Type B pancreatic cell (in vitro differentiated cells): ENCODE measurements at places on chromosomes 5 and 9. TPM values are rescaled to one million over a fixed set of nuclear protein-coding genes. Genes with fewer than 3 reads are reported as not detected.

DNA sequence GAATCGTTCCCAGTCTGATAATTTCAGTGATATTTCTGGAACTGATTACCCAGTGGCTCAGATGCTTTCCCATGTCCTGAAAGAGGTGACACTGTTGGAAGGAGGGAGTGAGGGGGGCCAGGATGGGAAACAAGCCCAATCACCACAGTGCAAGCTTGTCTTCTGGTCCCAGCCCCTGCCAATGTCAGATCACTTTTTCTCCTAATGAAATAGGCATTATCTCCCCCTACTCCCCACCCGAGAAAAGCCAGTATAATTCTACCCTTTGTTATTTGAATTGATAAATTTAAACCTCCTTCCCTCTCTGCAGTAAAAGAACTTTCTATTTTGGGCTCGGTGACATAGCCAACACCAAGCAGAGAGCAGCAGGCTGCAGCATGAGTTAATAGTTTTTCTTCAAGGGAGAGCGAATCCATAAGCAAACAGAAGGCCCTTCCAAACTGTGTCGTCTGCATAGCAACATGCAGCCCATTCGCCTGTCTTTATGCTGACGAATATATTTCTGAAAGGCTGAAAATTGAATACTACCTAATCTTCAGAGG lies 14.6 kb upstream of the PPP2CA start:
- H3K4me3 ChIP-seq, result peak overlapping the region; percentile 39
- no peaks in the 10 kb centered on the region for H3K36me3 ChIP-seq
- H3K27ac ChIP-seq, result peak overlapping the region; percentile 7
- peaks cover 4% of the 10 kb centered on the region for H3K27me3 ChIP-seq

DNA sequence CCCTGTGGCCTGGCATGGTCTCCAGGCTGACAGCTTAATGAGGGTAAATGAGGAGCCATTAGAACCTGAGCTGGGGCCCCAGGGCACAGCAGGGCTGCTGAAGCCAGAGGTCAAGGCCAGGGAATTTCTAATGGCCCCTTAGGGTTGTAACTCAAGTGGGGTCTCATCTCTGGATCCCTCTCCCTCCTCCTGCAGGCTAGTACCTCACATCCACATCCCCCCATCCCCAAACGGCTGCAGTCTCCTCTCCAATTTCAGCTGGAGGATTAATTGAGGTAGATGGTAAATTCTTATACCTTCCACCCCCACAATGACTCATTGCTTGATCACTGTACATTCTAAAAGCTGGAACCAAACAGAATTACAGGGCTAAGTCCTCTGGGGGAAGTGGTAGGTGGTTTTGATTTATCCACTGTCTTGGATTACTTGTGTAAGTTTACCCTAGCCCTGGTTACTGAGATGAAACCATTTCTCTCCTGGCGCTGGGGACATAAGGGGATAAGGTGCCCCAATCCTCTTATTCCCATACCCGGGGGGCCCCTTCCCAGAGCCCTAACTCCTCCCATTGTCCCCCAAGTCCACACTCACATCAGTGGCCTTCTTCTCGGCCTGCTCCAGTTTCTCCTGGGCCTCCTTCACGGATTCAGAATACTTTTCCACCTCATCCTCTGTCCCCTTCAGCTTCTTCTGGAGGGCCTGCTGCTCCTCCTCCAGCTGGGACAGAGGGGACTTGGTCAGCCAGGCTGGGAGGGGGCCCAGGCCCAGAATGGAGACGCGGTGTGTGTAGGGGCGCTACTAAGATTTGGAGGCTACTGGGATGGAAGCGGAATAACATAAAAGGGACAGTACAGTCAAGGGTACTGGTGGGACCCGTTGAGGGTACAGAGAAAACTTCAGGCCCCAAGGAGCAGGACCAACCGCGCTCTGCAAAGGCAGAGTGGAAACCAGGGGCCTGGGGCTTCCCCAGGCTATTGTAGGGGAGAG lies 875 bp downstream of the TPM2 start:
- peak overlapping the region; percentile 74 for H3K27ac ChIP-seq
- no peak for DNase-seq
- H3K4me1 ChIP-seq, result peaks cover 34% of the 10 kb centered on the region
- H3K27me3 ChIP-seq, result no peaks in the 10 kb centered on the region
- H3K36me3 ChIP-seq, result peaks cover 10% of the 10 kb centered on the region
- peak overlapping the region; percentile 90 for H3K4me3 ChIP-seq

DNA sequence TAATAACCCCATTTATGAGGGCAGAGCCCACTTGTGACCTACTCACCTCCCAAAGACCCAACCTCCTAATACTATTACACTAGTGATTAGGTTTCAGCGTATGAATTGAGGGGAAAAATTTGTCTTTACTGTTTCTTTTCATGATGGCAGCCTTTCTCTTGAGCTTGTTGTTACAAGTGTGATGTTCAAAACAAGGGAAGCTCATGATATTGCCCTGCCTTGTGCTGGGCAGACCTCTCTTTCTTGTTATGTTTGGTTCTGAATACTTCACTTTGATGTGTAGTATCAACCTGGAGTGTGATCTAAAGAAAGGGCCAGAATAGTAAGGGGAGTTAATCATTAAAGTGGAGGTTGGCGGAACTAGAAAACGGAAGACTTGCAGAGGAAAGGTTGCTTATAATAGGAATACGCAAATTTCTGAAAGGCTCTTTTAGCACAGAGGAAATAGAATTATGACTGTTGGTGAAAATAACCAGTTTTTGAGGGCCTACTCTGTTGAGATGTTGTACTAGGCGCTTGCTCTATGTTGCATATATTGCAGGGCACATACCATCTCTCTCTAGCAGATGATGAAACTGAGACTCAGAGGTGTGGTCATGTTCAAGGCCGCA lies 68.2 kb downstream of the MELK start:
- peaks cover 6% of the 10 kb centered on the region for H3K36me3 ChIP-seq
- no peak overlapping the region for H3K4me3 ChIP-seq
- no peak for DNase-seq
- no peaks in the 10 kb centered on the region for H3K4me1 ChIP-seq
- no peak overlapping the region for H3K27ac ChIP-seq

GRCh38 chr5:157323107-157323706 lies 57.3 kb downstream of the CYFIP2 start:
- H3K4me3 ChIP-seq, result no peak overlapping the region
- peaks cover 15% of the 10 kb centered on the region for H3K4me1 ChIP-seq
- peaks cover 17% of the 10 kb centered on the region for H3K36me3 ChIP-seq
- H3K27ac ChIP-seq, result no peak overlapping the region
- H3K27me3 ChIP-seq, result no peaks in the 10 kb centered on the region

DNA sequence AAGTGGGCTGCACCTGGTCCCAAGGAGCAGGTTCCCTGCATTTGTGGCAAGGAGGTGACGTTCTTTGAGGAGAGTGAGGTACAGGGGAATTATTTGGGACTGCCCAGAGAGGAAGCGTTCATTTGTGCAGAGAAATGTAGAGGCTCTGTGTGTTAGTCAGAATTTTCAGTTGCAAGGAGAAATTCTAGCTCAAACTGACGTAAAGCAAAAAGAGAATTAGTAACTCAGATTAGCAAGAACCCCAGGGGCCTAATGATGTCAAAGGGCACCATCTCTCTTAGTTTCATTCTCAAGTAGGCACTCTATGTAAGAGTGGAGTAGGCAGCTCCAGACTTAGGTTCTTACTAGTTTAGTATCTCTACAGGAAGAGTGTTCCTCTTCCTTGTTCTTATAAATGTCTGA lies 2.4 kb upstream of the TXN start:
- H3K4me1 ChIP-seq, result peaks cover 25% of the 10 kb centered on the region
- H3K36me3 ChIP-seq, result no peaks in the 10 kb centered on the region
- H3K27ac ChIP-seq, result peak overlapping the region; percentile 95
- H3K27me3 ChIP-seq, result peaks cover 4% of the 10 kb centered on the region
- DNase-seq, result no peak

DNA sequence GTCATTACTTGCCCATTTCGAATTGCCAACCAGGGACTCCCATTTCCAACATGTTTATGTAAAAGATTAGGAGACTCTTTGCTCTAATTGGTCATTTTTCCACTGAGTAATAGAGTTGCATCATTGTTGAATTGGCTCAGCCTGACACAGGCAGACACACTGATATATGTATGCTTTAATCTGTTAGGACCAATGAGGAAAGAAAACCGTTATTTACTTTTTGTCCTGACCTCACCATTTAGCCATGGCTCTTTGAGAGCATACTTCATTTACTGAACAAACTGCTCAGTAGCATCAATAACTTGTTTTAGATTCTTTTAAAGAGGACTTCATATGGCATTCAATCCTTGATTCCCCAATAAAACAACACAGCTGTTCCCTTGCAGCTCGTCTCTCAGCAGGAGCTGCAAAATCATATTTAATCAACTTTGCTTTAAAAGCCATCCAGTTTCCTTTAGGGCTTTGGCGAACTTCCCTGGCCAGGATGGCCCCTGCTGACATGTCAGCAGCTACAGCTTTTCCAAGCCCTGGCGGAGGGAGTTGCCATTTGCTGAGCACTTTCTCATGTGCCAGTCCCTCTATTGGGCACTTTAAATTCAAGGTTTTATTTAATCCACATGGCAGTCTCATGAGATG lies 251.5 kb upstream of the TNC start:
- H3K27ac ChIP-seq, result no peak overlapping the region
- peaks cover 5% of the 10 kb centered on the region for H3K36me3 ChIP-seq
- H3K4me3 ChIP-seq, result no peak overlapping the region
- no peak for DNase-seq

GRCh38 chr5:9507974-9508373 lies 37.9 kb downstream of the SEMA5A start:
- H3K36me3 ChIP-seq, result peaks cover 22% of the 10 kb centered on the region
- H3K4me3 ChIP-seq, result no peak overlapping the region
- H3K4me1 ChIP-seq, result peaks cover 6% of the 10 kb centered on the region
- no peaks in the 10 kb centered on the region for H3K27me3 ChIP-seq
- no peak for DNase-seq
- no peak overlapping the region for H3K27ac ChIP-seq

DNA sequence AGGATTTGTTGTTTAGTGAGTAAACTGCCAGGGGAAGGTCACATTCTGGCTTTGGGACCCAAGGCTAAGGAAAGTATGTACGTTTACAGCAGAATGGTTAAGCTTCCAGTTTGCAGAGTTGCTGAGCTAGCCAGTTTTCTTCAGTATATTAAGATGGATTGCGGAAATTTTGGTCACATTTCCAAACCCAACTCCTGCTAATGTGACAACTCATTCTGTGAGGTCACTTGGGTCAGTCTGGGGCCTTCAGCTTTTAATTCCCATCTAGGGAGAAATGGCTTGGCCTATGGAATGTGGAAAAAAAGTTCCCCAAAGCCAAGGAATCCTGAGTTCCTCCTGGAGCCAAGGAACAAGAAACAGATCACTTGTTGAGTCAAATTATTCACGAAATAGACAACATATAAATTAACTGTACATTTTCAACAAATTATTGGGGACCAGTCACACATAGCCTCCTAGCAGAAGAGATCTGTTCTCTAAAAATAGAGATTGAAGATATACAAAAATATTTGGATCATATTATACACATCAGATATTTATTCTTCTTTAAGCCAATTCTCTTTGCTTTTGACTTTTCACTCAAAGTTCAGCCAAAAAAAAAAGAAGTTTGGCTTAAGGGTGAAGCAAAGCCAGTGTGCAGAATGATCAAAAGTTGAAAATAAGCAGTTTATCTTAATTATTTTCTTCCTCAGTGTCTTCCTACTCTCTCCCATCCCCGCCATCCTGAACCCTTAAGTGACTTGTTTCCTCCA lies 8.8 kb downstream of the KCNV2 start:
- no peak overlapping the region for H3K4me3 ChIP-seq
- DNase-seq, result no peak

GRCh38 chr9:86614871-86615849 lies 260.9 kb upstream of the TUT7 start:
- H3K4me1 ChIP-seq, result peaks cover 18% of the 10 kb centered on the region
- no peaks in the 10 kb centered on the region for H3K36me3 ChIP-seq
- peaks cover 3% of the 10 kb centered on the region for H3K27me3 ChIP-seq
- peak overlapping the region; percentile 28 for H3K27ac ChIP-seq

DNA sequence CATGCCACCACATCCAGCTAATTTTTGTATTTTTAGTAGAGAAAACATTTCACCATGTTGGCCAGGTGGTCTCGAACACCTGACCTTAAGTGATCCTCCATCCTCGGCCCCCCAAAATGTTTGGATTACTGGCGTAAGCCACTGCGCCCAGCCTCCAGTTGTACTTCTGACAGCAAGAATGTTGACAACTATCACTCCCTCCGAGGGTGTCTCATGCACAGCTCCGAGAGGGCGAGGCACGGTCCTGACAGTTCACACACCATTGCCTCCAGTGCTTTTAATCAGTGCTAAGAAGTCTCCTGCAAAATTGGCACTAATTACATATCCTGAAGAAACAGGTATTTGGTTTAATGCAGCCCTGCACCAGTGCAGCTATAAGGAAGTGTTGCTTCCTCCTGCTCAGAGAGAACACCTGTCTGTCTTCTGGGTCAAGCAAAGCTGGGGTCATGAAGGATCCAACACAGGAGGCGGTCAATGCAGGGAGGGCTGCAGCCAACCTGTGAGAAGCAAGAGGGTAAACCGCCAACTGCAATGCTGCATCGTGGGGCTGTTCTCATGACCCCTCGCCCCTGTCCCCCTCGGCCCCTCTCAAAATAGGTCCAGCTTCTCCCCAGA lies 184.0 kb downstream of the MED10 start:
- no peaks in the 10 kb centered on the region for H3K36me3 ChIP-seq
- H3K4me3 ChIP-seq, result no peak overlapping the region
- no peak overlapping the region for H3K27ac ChIP-seq
- peaks cover 4% of the 10 kb centered on the region for H3K27me3 ChIP-seq
- DNase-seq, result no peak
- H3K4me1 ChIP-seq, result peaks cover 15% of the 10 kb centered on the region

DNA sequence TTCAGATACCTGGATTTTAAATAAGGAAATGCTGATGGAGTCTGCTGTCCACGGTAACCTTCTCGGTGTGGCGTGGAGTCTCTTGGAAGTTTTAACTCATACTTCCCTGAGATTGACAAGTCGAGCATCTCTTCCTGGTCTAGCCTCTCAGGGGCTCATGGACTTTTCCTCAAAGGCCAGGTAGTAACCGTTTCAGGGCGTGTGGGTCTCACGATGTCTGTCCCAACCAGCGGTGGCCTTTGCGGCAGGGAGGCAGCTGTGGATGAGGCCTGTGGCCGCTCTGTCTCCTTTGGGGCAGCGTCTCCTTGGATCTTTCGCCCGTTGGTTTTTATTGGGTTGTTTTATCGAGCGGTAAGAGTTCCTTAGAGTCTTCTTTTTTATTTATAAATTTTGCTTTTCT lies 32.8 kb downstream of the CEP72 start:
- H3K27me3 ChIP-seq, result no peaks in the 10 kb centered on the region
- H3K36me3 ChIP-seq, result peaks cover 10% of the 10 kb centered on the region
- H3K27ac ChIP-seq, result no peak overlapping the region
- peaks cover 4% of the 10 kb centered on the region for H3K4me1 ChIP-seq
- DNase-seq, result no peak
- no peak overlapping the region for H3K4me3 ChIP-seq

DNA sequence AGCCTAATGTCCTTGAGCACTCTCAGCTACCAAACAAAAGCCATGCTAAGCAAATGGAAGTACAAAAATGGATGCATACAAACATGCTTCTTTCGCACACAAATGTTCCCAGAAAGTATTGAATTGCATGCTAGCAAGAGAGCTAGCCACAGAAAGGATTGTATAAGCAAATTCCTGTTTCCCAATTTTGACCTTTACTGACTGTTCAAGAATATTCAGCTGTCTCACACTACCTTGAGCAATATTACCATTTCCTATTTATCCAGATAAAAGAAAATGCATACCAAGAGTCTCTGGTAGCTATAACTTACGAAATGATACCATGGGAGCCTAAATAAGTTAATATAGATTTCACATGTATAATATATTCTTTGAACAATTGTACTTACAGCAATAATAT lies 264.6 kb downstream of the TMEM167A start:
- peaks cover 17% of the 10 kb centered on the region for H3K4me1 ChIP-seq
- no peak for DNase-seq
- no peaks in the 10 kb centered on the region for H3K36me3 ChIP-seq
- H3K27ac ChIP-seq, result no peak overlapping the region

GRM6 gene
- not detected in 2 replicates for total RNA-seq

CARTPT gene
- total RNA-seq, result 0.34 and 0.43 TPM in 2 replicates

KCNV2 gene
- not detected in 2 replicates for total RNA-seq

PRDM12 gene
- total RNA-seq, result 0.34 and 0.50 TPM in 2 replicates

TMC1 gene
- not detected in 2 replicates for total RNA-seq

OTULINL gene
- total RNA-seq, result 7.1 and 11.4 TPM in 2 replicates

PITX1 gene
- 6.3 and 13.4 TPM in 2 replicates for total RNA-seq

PDZD2 gene
- total RNA-seq, result 4.3 and 6.0 TPM in 2 replicates

ANKRD18B gene
- 2.8 and 10.3 TPM in 2 replicates for total RNA-seq
